ENCODE measurements at places on chromosomes 5 and 9. TPM values are rescaled to one million over a fixed set of nuclear protein-coding genes. Genes with fewer than 3 reads are reported as not detected.

PKD2L2 gene
- 0.21 TPM for total RNA-seq

PPIP5K2 gene
- total RNA-seq: 143 TPM

DOLK gene
- 11.3 TPM for total RNA-seq

RNF224 gene
- total RNA-seq: not detected

CMBL gene
- 17.2 TPM for total RNA-seq

SPRY4 gene
- 8.6 TPM for total RNA-seq

MARCOL gene
- not detected for total RNA-seq

PCDHGB6 gene
- total RNA-seq: 12.0 TPM

DPYSL3 gene
- 254 TPM for total RNA-seq

CEMIP2 gene
- 62.5 TPM for total RNA-seq

IRX1 gene
- total RNA-seq: 0.85 TPM

PGM5 gene
- total RNA-seq: 206 TPM

BAAT gene
- not detected for total RNA-seq

CDKN2B-AS1 gene
- total RNA-seq: 2.2 TPM

TIFAB gene
- total RNA-seq: 0.37 TPM

SLC34A3 gene
- not detected for total RNA-seq

CDH12 gene
- 3.5 TPM for total RNA-seq

MAMDC2 gene
- 52.0 TPM for total RNA-seq

PBX3 gene
- total RNA-seq: 137 TPM

UBAC1 gene
- total RNA-seq: 24.6 TPM

FOXD4 gene
- total RNA-seq: not detected

KIF20A gene
- total RNA-seq: 25.4 TPM

IFNA13 gene
- not detected for total RNA-seq
